ENCODE measurements at places on chromosomes 13 and 19.

DNA sequence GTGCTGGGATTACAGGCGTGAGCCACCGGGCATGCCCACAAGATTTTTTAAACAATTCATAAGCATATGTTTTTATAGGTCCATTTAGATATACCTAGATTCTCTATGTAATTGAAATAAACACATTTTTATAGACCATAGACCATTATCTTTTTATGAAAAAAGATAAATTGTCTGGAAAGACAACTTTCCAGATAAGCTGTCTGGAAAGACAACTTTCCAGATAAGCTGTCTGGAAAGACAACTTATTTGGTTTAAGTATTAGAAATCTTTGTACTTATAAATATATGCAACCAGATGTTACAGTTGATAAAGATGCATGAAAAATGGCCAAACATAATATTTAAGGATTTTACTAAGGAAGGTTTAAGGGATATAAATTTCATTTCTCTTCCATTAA, 538.5 kb downstream of the GPC6 start:
- DNase-seq = no peak

- no peak for DNase-seq
Measured at GRCh38 chr19:54415901-54416673, 823 bp downstream of the TTYH1 start.

DNA sequence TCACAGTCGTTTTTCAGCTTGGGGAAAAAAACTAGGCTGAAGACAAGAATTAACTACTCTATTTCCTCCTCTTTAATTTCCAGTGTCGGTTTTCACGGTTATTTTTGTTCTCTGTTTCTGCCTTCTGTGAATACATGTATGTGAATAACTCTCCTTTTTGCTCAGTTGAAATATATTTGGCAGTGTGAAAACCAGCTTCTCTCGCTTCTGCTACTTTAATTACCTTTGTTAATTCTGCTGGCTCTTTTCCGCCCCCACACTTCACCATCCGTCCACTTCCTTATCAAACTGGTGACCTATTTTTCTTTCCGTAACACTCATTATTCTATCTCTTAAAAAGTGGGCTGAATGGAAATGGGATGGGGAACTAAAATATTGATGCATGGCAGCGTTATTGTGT, 126.4 kb downstream of the POU4F1 start:
- no peak for DNase-seq

DNA sequence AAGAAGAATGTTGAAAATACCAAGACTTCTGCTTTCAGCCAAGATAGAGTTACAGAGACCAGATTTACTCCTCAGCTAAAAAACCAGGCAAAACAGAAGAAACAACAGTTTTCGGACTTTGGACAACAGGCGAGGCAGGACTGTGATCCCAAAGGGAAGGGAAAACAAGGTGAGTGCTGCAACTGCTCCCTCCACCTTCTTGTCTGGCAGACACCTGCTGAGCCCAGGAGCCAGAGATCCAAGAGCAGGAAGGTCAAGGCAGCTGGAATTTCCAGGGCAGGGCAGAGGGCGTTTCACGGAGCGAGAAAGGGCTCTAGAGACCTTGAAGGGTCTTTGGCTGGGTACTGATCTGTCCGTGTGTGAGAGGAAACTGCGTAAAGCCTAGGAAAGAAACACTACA, 32.9 kb upstream of the SLC7A9 start:
- no peak for DNase-seq

- DNase-seq = peak; percentile 91
Measured at GRCh38 chr19:3576696-3577443, 4.1 kb downstream of the HMG20B start.

DNA sequence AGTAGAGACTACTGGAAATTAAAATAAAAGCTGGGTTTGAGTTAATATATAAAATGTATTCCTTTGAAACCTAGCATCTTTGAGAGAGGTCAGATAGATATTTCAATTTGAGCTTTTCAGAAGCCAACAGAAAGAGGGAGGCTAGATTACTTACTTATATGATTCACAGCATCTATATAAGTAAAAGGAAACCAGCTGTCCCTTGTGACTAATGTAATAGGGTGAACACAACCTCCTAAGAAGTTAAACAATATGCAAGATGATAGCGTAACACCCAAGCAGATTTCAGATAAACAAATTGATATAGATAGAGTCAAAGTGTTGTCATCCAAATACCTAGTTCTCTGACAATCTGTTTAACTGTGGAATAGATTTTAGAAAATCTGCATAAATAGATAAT, 393.5 kb upstream of the GPC6 start:
- no peak for DNase-seq

DNA sequence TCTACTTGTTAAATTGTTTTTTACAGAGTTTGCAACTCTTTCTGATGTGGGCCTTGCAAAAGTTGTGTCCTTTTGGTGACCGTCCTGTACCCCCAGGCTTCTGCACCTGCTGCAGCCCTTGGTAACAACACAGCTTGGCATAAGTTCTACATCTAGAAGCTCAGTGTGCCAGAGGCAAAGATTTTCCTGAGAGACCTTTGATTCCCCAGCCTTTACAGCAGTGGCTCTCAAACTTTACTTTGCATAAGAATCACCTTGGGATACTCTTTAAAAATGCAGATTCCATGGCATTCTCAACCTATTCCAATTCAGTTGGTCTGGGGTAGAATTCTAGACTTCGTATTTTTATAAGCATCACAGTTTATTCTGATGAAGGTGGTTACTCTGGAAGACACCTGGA, 260.9 kb downstream of the DCT start:
- no peak for DNase-seq

DNA sequence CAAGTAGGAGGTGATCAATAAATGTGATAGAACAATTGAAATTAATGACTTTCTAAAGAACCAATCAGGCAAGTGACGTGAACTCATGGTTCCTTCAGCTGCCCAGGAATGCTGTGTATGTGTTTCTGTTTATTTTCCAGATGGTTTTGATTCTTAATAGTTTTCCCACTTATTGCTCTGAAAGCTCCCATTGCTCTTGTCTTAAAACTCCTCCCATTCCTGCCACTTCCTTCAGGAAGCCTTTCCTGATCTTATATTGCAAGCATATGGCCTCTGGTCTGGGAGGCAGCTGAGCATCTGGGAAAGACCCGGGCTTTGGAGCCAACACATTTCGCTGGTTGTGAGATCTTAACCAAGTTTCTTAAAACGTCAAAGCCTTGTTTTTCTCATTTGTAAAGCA, 17.1 kb upstream of the LATS2 start:
- no peak for DNase-seq

DNA sequence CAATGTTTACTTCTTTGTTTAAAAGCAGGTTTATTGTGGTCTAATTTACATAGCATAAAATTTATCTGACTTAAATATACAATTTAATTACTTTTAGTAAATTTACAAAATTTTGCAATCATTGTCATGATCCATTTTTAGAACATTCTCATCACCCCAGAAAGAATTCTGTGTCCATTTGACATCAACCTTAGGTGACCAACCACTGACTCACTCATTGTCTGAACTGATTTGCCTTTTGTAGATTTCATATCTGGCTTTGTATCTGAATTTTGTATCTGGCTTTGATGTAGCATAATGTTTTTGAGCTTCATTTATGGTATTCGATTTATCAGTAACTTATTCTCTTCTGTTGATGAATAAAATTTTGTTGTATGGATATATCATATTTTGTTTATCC, 40.4 kb downstream of the EDNRB start:
- no peak for DNase-seq

DNA sequence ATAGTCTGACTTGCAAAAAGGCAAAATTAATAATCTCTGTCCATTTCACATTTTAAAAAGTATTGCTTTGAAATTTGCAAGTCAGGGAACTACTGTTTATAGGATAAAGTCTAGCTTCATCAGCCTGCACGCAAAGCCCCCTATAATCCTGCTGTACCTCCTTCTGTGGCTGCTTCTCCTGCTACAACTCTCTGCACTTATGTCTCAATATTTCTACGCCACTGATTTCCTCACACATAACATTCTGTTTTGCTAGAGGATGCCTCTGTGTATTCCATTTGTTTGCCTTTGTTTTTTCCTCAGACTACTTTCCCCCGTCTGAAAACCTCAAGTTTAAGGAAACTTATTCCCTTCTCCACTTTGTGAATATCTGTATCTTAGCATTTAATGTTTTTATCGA, 389.9 kb downstream of the RFC3 start:
- DNase-seq = no peak

- DNase-seq = no peak
Measured at GRCh38 chr19:9913237-9914000, 22.9 kb downstream of the OLFM2 start.

DNA sequence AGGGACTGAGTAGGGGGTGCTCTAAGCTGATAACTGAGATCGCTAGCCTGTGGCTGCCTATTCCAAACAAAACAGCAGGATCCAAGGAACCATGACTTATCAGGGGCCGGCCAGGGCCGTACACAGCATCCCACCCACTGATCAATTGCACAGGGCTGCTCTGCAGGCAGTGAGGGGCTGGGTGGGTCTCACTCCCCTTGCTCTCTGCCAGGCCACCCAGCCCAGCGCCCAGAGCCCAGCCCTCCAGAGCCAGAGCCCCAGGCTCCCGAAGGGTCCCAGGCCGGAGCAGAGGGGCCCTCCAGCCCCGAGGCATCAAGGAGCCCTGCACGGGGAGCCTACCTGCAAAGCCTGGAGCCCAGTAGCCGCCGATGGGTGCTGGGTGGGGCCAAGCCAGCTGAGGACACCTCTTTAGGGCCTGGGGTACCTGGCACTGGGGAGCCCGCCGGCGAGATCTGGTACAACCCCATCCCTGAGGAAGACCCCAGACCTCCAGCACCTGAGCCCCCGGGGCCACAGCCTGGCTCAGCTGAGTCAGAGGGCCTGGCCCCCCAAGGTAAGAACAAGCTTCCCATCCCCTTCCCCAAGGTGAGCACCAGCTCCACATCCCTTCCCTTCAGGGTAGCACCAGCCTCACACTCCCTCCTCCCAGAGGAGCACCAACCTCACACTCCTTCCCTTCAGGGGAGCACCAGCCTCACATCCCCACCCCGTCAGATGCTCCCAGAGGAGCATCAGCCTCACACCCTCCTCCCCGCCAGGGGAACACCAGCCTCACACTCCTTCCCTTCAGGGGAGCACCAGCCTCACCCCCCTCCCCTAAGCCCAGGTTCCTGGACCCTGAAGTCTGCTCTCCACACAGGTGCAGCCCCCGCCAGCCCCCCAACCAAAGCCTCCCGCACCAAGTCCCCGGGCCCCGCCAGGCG, 1.9 kb downstream of the SYDE1 start:
- no peak for DNase-seq

DNA sequence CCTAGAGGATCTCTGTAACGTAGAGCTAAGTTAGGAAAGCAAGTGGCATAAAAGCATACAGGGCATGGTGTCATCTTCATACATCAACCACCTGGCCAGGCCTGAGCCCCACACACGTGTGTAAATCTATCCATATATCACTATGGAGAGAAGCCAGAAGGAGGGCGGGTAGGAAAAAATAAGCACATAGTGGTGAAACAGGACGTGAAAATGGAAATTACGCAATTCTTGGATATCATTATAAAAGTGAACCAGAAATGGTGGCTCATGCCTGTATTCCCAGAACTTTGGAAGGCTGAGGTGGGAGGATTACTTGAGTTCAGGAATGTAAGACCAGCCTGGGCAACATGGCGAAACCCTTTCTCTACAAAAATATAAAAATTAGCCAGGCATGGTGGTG, 43.4 kb downstream of the PDCD5 start:
- DNase-seq = no peak

DNA sequence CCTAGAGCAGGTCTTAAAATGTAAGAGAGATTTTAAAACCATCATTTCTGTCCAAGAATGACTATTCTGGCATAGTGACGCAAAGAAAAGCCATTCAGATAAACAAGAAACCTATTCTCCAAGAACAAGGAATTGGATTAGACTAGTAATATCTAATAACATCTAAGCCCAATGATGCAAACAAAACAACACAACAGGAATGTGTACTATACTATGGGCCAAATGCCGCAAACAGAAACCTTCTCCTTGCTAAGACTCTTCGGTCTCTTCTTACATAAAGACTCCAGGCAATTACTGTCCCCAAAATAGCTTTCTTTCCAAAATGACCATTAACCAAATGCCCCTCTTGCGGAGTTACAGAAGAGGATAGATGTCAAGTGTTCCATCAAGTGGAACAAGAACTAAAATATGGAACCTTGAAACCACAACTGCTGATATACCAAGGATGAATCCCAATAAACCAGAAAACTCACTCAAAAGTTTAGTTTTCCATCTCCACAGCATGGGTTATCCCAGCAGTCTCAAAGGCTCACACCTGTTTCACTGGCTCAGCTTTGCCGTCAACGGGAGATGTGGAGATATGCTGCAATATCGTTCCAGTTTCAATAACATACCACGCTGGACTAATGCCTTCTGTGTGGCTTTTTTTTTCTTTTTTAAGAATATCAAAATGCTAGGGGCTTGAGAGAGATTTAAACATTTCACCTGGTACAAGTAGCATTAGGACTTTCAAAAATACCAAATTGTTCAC, 76.2 kb downstream of the FOXO1 start:
- no peak for DNase-seq

DNA sequence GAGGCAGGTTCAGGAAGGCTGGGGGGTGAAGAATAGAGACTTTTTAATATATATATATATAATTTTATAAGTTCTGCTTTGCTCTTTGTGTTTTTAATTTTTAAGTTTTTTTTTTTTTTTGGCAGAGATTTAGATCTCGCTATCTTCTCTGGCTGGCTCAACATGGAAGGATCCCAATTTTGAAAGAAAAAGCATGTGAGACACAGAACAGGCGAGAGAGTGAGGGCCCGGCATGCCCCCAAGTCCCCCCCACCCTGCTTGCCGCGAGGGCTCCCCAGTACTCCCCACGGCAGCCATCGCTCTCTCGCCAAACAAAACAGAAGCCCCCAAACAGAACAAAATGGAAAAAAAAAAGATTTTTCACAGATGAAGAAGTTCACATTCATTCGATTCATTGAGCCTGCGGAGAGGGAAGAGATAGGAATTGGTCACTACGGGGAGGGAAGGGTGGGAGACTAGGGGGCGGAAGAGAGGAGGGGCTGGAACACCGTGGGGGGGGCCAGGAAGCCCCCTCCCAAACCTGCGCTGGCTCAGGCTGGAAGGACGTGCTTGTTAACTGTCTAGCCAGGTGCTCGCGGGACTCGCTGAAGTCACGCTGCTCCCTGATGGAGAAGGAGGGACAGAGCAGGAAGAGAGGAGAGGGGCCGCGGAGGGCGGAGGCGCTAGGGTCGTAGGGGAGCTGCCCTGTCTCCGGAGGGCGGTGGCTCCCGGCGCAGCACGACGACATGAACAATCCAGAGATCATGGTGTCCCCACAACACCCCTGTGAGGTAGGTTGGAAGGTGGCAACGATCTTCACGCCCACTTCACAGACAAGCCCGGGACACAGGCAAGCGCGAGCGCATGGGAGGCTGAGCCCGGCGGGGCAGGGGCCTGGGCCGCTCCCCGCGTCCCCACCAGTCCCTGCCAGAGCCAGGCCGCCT, 10.6 kb downstream of the KHSRP start:
- no peak for DNase-seq

DNA sequence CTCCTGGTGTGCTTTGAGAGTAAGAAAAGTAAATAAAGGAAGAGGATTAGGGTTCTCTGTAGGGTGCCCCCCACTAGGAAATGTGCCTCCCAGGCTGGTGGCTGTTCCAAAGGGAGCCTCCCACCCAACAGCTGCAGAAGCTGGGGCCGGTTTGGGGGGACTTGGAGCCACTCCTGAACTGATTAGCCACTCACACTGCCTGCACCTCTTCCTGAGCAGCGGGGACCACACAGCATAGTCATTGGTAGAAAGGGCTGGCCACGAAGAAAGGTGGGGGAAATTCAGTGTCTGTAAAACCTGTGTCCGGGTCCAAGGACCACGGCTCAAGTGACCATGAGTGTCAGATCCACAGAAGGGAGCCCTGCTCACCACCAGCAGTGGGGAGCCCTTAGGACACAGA, 55.6 kb downstream of the SPACA7 start:
- DNase-seq = no peak

- DNase-seq = no peak
Measured at GRCh38 chr19:7986321-7987113, 18.9 kb downstream of the ELAVL1 start.
